T-cell (primary cell): ENCODE measurements at places on chromosomes 7 and 10. TPM values are rescaled to one million over a fixed set of nuclear protein-coding genes. Genes with fewer than 3 reads are reported as not detected.

DNA sequence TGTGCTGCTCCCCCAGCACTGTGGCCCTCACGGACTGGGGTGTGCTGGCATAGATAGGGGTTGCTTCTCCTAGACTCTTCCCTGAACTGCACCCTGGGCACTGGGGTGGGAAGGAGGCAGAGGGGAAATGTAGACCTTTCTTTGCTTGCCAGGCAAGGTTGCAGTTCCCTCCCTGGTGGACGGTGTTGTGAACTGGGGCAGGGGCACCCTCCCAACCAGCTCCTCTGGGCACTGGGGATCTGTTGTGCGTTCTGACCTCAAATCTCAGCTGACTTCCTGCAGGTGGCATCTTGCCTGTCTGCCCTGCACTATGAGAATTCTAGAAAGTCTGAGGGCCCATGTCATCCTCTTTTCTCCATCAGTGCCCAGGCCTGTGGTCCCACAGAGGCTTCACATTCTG lies 53.9 kb downstream of the ARHGAP22 start:
- DNase-seq = no peak

HTR5A gene
- not detected for total RNA-seq

VAX1 gene
- not detected for total RNA-seq

FAM13C gene
- not detected for total RNA-seq

DNA sequence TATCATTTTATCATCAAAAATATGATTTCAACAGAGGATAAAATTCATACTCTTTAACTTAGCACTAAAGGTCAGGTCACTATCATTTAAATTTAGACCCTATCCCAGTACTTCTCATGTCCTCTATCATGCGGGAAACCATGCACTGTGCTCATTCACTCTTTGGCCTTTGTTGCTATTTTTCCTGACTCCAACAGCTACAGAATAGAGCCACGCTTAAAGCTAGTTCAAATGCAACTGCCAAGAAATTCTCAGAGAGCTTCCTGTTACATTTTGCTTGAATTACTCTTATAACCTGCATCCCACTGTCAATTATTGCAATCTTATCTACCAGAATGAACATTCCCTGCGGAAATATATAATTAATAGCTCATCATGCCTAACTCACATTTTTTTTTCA lies 58.3 kb downstream of the SEMA3A start:
- no peak for DNase-seq

GRCh38 chr7:37323966-37324365 lies 124.7 kb downstream of the ELMO1 start:
- no peak for DNase-seq

GRCh38 chr7:23210506-23210905 lies 28.7 kb downstream of the NUP42 start:
- no peak for DNase-seq

GRCh38 chr10:76563286-76563685 lies 1074.3 kb downstream of the KCNMA1 start:
- no peak for DNase-seq

DNA sequence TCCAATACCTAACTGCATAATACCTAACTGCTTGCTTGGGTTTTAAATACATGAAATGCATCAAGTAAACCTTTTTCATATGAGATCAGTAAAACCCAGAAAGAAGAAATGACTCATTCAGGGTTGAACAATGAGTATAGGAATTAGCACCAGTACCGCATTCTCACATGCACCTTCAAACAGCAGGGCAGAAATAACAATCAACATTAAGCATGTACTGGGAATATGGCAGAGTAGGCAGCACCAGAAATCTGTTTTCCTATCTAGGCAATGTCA lies 850.3 kb upstream of the SORCS1 start:
- no peak for DNase-seq

DNA sequence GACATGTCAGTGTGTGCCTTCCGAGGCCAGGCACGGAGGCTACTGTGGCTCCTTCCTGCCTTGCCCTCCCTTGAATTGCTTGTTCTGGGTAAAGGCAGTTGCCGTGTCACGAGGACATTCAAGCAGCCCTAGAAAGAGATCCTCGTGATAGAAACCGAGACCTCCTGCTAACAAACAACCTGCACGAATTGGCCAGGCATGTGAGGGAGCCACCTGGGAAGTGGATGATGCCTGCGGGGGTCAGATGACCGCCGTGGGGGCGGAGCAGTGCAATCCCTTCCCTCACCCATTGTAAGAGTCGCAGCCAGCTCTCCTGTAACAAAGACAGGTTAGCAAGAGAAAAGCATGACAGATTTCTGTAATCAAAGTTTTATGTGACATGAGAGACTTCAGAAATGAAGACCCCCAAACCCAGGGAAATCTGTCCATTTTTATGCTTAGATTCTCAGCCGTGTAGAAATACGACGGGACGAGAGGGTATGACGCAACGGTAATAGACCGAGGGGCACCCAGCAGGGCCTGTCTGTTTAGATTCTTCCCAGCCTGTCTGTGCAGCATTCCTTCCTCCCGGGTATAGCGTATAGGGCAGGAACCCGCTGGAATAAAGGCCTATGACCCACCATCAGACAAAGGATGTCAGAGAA lies 241.7 kb downstream of the GATA3 start:
- DNase-seq = no peak

GRCh38 chr10:111267673-111268072 lies 190.8 kb downstream of the ADRA2A start:
- DNase-seq = no peak

C10orf67 gene
- not detected for total RNA-seq

WDR86 gene
- 7.2 TPM for total RNA-seq

DMBT1 gene
- 0.18 TPM for total RNA-seq

- DNase-seq = no peak
Measured at GRCh38 chr7:118867860-118868259, 643.4 kb downstream of the ANKRD7 start.

- no peak for DNase-seq
Measured at GRCh38 chr7:4745971-4746919, 29.2 kb upstream of the AP5Z1 start.

DNA sequence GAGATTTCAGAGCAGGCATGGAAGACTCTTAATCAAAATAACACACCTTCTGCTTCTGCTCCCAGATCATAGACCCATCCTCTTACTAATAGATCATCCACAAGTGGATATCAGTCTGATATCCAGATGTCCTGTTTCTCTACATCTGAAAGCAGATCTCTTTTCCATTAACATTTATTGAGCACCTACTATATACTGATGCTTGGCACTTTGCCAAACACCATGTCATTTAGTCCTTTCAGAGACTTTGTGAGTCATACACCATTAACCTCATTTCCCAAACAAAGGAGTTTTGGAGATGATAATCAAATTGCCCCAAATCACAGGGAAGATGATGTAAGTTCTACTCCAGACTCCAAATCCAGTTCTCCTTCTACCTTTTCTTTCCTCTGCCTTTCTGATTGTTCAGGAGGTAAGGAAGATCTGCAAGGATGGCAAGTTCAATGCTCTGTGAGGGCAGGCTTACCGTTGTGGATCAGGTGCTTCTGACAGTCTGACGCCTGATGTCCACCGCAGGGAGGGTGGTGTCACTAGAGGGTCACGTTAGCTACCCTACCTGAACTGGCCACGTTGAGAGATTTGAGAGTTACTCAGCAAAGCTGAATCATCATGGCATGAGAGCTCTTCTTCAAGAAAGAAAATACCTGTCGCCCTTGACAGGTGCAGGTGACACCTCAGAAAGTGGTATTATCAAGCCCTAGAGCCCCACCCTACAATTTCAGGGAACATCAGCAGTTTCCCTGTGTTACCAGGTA lies 269.6 kb upstream of the ZMIZ1 start:
- no peak for DNase-seq

DNA sequence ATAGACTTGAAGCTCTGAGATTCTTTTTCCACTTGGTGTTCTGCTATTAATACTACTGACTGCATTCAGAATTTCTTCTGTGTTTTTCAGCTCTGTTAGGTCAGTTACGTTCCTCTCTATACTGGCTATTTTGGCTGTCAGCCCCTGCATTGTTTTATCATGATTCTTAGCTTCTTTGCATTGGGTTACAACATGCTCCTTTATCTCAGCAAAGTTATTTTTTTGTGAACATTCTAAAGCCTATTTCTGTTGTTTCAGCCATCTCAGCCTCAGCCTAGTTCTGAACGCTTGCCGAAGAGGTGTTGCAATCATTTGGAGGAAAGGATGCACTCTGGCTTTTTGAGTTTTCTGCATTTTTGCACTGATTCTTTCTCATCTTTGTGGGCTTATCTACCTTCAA lies 201.5 kb upstream of the GNAI1 start:
- no peak for DNase-seq

MCM7 gene
- 164 TPM for total RNA-seq

GRCh38 chr7:133562621-133563020 lies 309.7 kb downstream of the EXOC4 start:
- no peak for DNase-seq

SLC13A1 gene
- not detected for total RNA-seq

DNA sequence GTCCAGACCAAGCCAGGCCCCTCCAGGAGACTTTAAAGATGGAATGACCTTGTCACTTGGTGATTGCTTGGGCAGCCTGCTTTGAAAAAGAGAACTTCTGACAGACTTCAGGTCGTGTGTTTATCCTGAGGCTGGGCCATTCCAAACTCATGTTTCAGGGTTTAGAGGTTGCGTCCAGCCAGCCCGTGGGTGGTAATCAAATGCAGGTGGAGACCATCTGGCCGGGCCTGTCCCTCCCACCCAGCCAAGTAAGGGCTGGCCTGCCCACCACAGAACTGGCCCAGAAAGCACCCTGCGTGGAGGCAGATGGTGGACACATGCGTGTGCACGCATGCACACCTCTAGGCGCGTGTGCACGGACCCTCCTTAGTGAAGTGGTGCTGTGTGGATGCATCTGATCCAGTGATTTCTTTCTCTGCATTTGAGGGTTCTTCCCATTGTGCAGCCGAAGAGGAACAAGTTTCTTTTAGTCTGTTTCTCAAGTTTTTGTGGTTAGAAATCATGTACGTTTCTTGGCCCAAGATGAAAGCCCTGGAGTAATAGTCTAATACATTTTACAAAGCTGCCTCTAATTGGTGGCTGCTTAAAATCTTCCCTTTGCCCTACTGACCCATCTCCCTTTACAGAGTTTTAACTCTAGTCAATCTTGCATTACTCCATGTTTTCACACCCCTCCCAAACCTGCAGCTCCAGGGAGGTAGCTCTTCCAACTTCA lies 43.0 kb downstream of the SUFU start:
- DNase-seq = no peak

GIMAP7 gene
- total RNA-seq = 76.8 TPM

GRCh38 chr7:132049462-132050304 lies 493.3 kb upstream of the PODXL start:
- no peak for DNase-seq

- DNase-seq = no peak
Measured at GRCh38 chr10:61905837-61906561, 4.5 kb downstream of the ARID5B start.

GRCh38 chr7:9280088-9280487 lies 846.7 kb downstream of the NXPH1 start:
- no peak for DNase-seq

DNA sequence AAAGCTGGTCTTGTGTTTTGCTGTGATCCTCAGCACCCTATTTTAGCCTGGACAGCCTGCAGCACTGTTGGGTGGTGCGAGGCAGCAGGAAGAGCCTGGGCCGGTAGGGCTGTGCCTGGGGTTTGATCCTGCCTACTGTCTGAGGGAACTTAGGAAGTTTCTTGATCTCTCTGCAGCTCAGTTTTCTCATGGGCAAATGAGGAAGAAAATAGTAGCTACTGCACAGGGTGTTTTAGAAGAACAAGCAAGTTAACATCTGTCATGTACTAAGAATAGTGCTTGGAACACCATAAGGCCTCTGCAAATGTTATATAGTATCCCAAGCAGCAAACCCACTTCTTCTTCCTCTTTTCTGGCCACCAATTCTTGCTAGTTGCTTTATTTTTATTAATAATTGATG lies 12.0 kb upstream of the AGR2 start:
- DNase-seq = no peak

DNA sequence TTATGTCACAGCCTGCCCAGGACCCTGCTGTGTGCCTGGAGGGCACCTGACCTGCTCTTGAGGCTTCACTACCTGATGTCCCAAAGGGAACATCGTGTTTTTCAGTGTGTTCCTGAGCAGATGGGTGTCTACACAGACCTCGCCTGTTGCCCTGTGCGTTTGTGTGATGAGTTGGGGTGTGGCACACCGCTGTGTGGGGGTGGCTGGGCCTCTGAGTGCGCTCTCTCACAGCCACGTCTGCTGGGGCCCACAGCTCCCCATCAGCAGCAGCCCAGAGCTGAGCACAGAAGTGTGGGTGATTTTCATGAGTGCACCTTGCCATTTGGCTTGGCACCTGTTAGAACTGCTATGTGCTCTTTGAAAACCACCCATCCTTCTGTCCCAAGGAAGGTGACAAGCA lies 121.5 kb downstream of the NKX6-2 start:
- DNase-seq = no peak

HIPK2 gene
- 34.5 TPM for total RNA-seq

GRCh38 chr10:4701016-4701415 lies 125.0 kb upstream of the AKR1E2 start:
- DNase-seq = no peak

CSGALNACT2 gene
- 41.9 TPM for total RNA-seq

DNA sequence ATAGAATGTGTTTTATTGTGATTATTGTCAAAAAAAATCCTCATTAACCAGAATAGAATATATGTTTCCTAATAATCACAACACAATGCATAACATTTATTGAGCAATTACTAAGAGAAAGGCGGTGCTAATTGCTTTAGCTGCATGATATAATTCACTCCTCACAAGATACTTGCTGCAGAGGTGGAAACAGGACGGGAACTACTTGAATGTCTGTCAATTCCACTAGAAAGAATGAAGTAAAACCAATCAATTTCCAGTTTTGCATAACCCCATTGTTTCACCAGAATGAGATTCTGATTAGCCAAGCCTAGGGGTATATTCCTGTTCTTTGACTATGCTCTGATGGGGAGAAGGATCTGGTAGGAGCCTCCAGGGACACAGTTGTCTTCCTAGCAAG lies 239.1 kb upstream of the NRP1 start:
- no peak for DNase-seq

DNA sequence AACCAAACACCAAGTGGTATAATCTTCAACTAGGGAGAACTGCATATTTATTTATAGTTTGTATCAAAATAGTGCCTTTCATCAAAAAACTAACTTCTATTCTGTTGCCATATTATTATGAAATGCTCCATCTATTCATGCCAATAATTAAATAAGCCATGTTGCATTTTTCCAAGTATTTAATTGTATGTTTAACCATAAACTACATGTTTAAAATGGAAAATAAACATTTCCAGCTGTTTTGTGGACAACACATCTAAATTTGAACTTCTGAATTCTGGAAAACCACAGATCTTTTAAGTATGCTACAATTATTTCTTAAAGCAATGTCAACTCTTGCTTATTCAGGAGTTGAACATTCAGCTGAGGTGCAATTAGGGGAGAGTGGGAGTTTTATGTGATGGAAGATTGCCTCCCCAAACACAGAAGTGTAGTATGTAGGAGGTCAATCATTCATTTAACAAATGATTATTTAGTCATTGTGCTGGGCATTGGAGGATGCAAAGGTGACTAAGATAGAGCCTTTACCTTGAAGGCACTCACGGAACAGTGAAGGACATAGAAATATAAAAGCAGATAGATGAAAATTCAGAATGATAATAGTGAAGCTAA lies 80.7 kb upstream of the PPP1R3C start:
- DNase-seq = no peak

MSMB gene
- total RNA-seq = not detected

- DNase-seq = no peak
Measured at GRCh38 chr7:137628216-137628615, 218.6 kb downstream of the DGKI start.

- DNase-seq = no peak
Measured at GRCh38 chr10:121373411-121373810, 224.8 kb downstream of the FGFR2 start.

- DNase-seq = no peak
Measured at GRCh38 chr7:139361523-139361922, 1.8 kb downstream of the LUC7L2 start.

HNRNPF gene
- total RNA-seq = 124 TPM
